ENCODE measurements at places on chromosomes 16 and 17.
A peak's percentile ranks its signal among the peaks of the same experiment; 100 is the strongest.

DNA sequence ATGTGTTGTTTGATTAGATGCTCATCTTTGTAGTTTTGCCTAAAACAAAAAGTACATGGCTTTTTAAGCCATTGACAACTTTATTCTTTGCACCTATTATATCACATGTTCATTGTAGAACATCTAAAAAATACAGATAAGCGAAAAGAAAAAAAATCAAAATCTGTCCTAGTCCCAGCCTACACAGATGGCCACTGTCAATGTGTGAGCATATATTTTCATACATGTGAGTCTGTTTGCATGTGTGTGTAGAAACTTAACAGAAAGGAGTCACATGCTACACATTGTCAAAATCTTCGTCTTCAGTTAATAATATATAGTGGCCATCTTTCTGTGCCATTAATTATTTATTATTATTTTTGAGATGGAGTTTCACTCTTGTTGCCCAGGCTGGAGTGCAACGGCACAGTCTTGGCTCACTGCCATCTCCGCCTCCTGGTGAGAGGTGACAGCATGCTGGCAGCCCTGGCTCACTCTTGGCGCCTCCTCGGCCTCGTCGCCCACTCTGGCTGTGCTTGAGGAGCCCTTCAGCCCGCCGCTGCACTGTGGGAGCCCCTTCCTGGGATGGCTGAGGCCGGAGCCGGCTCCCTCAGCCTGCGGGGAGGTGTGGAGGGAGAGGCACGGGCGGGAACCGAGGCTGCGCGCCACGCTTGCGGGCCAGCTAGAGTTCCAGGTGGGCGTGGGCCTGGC lies 68.5 kb upstream of the AMZ2 start:
- no peak for DNase-seq

DNA sequence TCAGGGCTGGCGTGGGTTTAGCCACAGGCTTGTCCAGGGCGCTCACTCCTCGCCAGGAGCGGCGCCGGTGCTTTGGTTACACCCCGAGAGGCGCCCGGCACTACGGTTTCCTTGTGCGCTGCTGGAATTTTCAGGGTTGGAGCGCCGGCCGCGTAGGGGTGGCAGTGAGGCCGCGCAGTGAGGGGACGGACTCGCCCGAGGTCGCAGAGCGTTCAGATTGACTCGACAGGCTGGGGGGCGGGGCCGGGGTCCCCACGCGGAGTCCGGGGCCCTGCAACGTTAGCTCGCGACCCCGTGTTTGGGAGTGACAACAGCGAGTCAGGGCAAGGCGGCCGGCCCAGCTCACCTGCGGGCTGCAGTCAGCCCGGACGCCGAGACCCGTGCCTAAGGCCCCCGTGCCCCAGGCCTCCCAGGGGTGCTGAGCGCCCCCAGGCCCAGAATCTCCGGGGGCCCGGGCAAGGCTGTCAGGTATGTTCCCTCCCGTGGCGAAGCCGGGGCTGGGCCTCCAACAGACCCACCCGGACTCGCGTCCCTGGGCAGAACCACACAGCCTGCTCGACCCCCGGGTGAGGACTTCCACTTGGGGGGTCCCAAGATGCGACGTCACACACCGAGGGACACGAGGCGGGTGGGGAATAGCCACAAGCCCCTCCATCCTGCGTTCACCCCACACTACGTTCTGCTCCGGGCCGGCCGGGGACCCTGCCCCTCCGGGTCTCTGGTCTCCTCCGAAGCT lies 1.3 kb upstream of the ACTG1 start:
- peak; percentile 74 for DNase-seq

- DNase-seq: no peak
Observed at GRCh38 chr16:30120340-30121105, 2.5 kb downstream of the MAPK3 start.

GRCh38 chr16:637081-638018 lies 1.2 kb upstream of the METTL26 start:
- no peak for DNase-seq

GRCh38 chr17:40511136-40511535 lies 9.7 kb upstream of the TNS4 start:
- DNase-seq: no peak

All from hindlimb muscle (tissue), 1 donor.